Choroid plexus epithelial cell (primary cell): ENCODE measurements at places on chromosomes 6 and 20.

- peak; percentile 44 for DNase-seq
These were observed at the start of gene HTR1E for GRCh38 chr6:86937219-86938079. TSS of gene HTR1E (plus strand) at chr6:86937528. CDS start at chr6:87015335, 77,807 bp downstream.

- peak; percentile 28 for DNase-seq
These were observed 32.5 kb downstream of the PDE10A start for GRCh38 chr6:165630544-165630953.

- no peak for DNase-seq
These were observed 96.3 kb downstream of the FHL5 start for GRCh38 chr6:96659084-96659845.

DNA sequence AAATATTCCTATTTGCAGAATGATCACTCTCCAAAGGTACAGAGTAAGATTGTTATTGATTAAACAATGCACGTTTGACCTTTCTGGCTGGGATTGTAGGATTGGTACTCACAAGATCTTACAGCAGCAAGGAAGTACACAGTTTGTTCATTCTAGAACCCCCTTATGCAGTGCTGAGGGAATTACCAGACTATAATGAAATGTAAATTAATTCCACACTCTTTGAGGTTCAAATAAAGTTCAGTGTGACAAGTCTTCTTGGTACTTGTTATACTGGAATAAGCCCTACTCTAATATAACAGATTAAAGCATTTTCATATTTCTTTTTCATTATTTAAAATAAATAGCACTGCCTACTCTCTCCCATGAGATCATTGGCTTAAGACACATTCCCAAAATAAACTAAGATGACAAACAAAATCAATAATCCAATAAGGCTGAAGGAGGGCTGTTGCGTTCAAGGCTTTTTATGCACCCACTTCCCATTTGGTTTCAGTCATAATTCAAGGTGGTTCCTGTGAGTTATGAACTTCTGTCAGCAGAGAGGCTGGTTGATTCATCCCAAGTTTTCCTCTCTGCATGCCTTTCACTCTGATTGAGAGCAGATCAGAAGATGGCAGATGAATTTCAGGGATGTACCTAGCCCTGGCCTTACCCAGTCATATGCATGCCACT lies 881.5 kb downstream of the C6orf118 start:
- DNase-seq = no peak

- DNase-seq = no peak
These were observed 33.7 kb upstream of the LOC128125822 start for GRCh38 chr6:63538550-63538949.

- DNase-seq = no peak
These were observed 30.4 kb downstream of the DEFB114 start for GRCh38 chr6:49933526-49933925.

GRCh38 chr20:45611054-45611453 lies 18.5 kb upstream of the WFDC10A start:
- peak; percentile 77 for DNase-seq

DNA sequence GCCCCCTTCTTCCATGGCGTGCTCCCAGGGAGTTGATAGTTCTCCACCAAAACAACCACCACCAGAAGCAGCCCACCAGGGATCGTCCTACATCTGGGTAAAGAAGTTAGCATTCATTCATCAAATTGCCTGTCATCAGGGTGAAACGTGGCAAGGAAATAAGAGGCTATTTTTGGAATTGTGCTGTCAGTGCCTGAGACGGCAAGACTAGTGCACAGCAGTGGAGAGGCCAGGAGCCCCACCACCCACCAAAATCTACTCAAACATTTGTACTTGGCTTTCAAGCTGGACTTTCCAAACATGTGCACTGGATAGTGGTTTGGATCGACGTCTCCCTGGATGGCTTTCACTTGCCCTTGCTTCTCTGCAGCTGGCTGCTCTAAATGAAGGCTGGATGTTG lies 44.8 kb downstream of the TXNDC5 start:
- peak; percentile 8 for DNase-seq

DNA sequence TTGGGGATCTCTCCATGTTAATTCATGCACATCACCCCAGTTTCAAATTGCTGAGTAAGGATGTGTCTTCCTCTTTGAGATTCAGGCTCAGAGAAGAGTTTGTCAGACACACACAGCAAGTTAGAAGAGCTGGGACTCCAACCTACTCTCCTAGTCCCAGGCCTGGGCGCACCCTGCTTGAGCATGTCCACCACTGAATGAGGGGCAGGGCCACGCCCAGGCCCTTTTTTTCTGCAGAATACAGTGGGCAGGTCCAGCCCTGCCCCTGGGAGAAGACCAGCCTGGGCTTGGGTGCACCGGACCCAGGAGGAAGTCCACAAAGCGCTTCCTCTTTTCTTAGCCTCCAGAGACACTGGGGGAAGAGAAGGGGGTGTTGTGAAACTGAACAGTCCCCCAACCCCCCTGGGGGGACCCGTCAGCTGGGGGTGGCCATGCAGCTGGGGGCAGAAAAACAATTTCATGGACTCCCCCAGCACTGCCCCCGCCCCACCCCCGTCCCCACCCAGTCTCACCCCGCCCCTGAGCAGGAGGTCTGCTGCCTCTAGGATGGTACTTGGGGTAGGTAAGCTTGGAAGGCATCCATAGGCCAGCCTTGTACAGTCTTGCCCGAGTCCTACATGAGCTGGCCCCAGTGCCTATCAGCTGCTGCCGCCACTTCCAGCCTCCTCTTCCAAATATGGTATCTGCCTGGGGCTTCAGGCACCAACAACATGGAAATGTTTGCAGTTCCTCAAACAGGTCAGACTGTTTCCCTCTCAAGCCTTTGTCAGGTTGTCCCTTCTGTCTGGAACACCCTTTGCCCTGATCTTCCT lies 11.7 kb upstream of the HCK start:
- DNase-seq = no peak

DNA sequence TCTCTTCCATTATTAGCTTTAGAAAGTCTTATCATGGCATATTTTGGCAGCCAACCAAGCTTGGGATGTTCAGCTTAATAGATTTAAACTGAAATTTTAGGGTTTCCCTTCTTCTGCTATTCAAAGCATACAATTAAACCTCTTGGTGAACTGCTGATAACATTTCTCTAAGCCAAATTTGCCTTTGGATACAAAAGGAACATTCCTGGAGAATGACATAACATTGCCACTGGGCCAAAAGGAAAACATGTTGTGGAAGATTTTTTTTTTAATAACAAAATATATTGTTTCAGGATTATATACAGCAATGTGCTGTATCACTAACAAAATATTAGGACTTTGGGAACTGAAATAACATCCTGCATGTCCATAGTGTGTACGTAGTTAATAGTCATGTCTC lies 215.1 kb upstream of the TBX18 start:
- peak; percentile 61 for DNase-seq

DNA sequence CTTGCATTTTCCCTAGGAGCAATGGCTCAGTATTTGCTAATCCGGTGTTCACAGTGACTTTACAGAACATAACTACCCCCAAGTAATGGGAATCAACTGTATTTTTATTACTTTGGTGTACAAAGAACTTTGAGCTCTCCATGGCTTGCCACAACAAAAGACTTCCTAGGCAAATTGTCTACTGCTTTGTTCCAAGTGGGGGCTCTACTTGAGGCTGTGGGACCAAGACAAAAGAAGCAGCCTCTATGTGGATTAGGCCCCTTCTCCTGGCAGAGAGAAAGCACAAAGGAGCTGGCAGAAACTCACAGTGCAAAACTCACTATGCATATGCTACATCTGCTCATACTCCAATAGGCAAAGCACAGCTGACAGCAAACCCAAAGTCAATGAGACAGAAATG lies 853 bp downstream of the WFDC8 start:
- DNase-seq = no peak

GRCh38 chr20:42152575-42152974 lies 534.4 kb upstream of the CHD6 start:
- DNase-seq = no peak

- peak; percentile 86 for DNase-seq
These were observed 37.7 kb downstream of the KIF25 start for GRCh38 chr6:168035098-168035660.
